ENCODE measurements at places on chromosomes 2 and 18.

- DNase-seq: no peak
These were observed 36.5 kb downstream of the OSR1 start for GRCh38 chr2:19321946-19322345.

DNA sequence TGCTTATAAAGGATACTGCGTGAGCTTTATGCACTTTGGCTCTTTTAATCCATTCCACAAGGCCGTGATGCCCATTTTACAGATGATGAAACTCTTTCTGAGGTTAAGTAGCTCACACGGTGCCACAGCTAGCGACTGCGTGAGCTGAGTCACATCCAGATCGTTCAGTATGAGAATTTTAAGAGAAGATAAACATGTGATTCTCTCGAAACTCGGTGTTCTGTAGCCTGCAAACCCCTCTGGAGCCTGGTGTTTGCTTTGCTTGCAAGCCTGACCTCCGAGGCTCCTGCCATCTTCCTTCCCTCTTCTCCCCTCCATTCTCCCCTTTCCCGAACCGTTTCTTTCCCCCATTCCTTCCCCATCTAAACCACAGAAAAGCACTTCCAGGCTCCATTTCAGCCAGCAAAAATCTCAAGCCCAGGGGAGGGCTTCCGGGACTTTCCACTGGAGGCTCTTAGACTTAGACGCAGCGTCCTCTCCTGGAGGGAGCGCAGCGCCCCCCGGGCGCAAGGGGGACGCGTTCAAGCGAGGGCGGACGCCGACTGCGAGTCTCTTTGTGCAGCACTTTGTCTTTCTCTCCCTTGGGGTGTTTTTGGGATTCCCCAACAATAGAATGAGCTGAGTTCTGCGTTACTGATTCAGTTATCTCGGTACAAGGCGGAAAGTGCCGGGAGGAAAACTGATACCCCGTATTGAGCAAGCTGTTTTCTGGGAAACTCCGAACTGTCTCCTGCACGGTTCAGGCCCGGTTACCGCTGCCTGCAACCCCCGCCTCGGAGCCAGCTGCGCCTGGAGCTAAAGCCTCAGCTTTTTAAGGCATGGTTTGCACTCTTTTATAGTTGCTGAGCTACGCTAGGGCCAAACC lies 38.0 kb downstream of the CYP1B1 start:
- no peak for DNase-seq

DNA sequence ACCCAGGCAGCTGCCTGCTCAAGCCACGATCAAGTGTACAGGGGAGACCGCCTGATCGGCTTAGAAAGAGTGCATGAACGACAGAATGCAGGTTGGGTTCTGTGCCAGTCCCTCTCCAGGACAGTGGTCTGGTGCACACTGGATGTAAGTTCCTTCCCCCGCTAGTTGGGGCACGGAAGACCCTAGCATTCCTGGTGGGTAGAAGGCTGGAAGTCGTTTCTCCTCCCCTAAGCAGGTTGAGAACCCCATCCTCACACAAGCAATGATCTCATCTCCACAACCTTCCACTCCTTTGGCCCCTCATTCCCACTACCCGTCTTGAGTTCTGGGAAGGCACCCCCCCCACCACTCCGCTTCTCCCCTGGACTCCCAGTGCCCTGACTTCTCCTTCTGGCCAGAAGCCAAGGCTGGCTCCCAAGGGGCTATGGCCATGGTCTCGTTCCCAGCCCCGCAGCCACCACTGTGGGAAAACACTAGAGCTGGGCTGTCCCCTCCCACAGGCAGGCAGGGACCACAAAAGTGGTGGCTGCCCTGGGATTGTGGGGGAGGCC lies 1.4 kb upstream of the ANKRD39 start:
- DNase-seq: no peak

DNA sequence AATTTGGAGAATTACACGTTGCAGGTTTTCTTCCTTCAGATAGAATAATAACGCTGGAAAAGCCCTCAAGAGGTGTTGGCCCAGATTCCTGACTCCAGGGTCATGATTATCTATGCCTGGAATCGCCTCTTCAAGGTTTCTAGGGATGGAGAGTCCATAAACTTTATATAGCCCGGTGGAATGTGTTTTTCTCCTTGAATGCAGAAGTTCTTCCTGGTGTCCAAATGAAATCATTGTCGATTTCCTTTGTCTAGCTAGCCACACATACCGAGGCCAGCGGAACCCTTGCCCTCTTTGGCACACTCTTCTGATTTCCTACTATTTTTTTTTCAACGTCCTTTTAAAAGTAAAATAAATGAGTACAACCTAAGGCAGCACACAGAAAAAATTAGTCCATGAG lies 117.8 kb downstream of the PID1 start:
- DNase-seq: no peak

Data from NCI-H748 treated with DMSO at 0.1 percent for 48 hours (cell line).